ENCODE measurements at places on chromosomes 4 and X.

DNA sequence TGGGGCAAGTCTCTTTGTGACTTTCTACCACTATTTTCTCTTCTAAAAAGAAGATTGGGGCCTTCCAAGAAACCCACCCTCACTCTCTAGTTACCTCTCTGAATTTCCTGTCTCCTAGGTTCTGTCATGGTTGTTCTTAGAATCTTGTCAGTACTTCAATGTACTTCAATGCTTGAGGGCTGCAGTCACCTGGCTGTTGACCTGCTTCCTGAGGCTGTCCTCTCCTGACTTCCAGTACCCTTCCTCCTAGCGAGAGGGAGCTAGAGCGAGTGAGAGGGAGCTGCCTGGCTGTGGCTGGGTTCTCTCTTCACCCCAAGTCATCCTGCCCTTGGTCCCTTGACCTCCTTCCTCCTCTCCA lies 17.7 kb downstream of the CD99L2 start:
- no peak for DNase-seq

GRCh38 chr4:40800064-40800463 lies 50.3 kb downstream of the NSUN7 start:
- no peak for DNase-seq

- DNase-seq, result no peak
These were observed 226.1 kb upstream of the F9 start for GRCh38 chrX:139304471-139304870.

- no peak for DNase-seq
These were observed 149.8 kb upstream of the ARHGEF9 start for GRCh38 chrX:63934791-63935190.

DNA sequence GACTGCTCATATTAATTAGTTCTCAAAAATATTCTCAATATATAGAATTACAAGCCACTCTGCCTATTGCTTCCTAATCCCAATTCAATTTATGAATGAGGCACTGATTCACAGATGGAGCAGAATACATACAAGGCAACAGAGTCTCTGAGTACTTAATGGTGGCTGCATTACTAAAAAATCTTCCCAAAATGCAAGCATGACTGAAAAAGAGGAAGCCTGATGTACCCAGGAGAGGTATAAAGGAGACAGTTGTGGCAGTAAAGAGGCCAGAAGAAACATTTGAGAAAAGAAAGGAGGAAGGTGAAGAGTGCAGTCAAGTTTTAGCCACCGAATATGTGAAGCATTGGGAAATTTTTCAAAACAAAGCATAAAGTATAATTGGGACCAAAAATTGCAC lies 163.2 kb upstream of the INTU start:
- no peak for DNase-seq

DNA sequence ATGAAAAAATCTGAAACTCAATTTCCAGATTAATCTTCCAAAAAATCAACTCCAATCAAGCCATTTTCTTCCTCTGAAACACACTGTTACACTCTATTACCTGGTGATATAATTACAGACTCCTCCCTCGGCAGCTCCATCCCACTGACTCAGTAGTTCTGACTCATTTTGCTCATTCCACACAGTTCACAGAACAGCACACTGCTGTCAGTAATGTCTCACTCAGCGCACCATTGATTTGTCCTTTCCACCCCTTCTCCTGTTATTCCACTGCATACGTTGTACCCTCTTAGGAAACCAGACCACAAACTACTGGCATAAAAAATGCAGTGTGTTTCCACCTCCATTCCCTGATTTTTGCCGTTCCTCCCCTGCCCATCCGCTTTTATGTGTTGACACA lies 212.7 kb downstream of the SLIT2 start:
- no peak for DNase-seq

GRCh38 chr4:2373532-2373931 lies 44.9 kb downstream of the ZFYVE28 start:
- DNase-seq, result no peak

DNA sequence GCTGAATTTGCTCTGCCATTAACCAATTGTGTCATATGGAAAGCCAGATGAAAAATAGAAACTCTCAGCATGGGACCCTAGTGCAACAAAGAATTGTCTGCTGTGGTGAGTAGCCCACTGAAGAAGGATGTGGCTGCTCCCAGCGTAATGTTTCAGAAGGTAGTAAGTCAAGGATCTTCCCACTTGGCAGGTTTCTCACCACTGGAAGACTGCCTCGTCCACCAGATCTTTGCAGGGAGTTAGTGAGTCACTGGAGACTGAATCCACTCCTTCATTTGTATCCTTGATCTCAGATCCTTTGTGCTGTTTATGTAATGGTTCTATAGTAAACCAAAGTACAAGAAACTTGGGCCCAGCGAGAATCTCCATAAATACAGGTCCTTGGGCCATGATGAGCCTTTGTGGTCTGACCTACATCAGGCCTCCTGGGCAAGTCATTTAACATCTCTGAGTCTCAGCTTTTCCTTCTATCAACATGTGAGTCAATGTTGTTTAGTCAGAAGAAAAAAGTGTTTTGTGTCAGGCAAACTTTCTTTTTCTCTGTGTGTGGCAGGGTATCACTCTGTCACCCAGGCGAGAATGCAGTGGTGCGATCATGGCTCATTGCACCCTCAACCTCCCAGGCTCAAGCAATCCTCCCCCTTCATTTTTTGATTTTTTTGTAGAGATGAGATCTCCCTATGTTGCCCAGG lies 78.0 kb upstream of the CCDC160 start:
- no peak for DNase-seq
